ENCODE measurements at places on chromosomes 5 and 9. TPM values are rescaled to one million over a fixed set of nuclear protein-coding genes. Genes with fewer than 3 reads are reported as not detected.
A peak's percentile ranks its signal among the peaks of the same experiment; 100 is the strongest.

S1PR3 gene
- polyA plus RNA-seq, result 0.20 TPM

GADD45G gene
- polyA plus RNA-seq, result 1.6 TPM

IFNA21 gene
- polyA plus RNA-seq, result not detected

ZMAT2 gene
- 83.7 TPM for polyA plus RNA-seq

DNA sequence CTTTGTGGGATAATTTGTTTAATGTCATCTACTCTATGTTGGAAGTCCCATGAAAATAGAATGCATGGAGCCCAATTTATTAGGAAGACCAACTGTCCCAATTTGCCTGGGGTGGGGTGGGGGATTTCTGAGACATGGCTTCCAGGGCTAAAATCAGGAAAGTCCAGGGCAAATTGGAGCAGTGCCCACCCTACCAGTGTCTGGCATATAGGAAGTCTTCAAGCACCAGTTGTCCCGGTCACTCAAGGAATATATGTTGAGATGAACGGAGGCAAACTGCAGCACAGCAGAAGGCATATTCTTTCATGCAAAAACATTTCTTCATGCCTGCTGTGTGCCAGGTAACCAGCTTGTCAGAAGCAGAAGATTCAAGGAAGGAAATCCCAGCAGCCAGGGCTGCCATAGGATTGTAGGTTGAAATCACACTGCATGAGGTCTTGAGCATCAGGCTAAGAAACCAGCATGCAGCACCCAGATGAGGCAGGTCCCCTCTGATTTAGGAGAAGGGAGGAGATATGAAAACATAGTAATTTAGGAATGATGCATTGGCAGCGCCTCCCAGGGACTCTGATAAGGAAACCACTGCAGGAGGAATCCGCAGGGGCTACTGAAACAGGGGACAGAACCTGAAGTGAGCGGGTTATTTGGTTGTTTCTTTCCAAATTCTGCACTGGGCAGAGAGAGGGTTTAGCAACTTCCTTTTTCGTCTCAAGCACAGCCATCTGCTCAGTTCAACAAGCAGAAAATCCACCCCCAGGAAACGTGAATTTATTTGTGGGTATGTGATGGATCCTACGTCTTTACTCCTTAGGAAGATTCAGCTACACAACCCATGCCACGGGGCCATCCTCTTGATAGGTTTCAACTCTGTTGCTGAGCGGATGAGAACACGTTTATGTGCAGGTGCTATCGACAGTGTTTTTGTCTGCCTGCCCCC lies 112.6 kb upstream of the CPEB4 start:
- no peaks in the 10 kb centered on the region for H3K36me3 ChIP-seq
- no peaks in the 10 kb centered on the region for H3K4me1 ChIP-seq
- H3K4me3 ChIP-seq, result no peak overlapping the region
- no peak for DNase-seq

- no peak for DNase-seq
- no peak within 1 kb of the TSS for H3K27ac ChIP-seq
- peaks cover 4% of the 10 kb centered on the region for H3K4me1 ChIP-seq
- H3K36me3 ChIP-seq, result peaks cover 5% of the 10 kb centered on the region
- peaks cover 9% of the 10 kb centered on the region for H3K27me3 ChIP-seq
Measured at GRCh38 chr5:75611311-75612225, at the start of gene ANKDD1B. Gene ANKDD1B (plus strand): TSS chr5:75611453. CDS start chr5:75611635, 182 bp downstream.

DNA sequence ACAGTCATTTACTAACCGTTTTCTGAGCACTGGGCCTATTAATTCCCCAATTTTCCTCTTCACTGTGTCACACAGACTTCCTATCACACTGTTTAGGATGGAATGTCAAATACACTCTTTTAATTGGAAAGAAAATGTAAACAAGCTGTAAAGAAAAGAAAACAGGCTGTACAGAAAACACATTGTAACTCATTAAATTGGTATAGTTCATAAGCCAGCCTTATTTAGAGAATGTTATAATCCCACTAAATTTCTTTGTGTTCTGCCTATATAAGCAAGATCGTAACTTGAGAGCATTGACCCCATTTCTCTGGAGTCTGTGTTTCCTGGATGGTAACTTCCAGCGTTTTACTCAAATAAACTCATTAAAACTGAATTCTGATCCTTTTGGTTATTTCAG lies 46.5 kb downstream of the TARS1 start:
- H3K27me3 ChIP-seq, result peaks cover 2% of the 10 kb centered on the region
- no peaks in the 10 kb centered on the region for H3K4me1 ChIP-seq
- no peaks in the 10 kb centered on the region for H3K36me3 ChIP-seq
- H3K27ac ChIP-seq, result no peak overlapping the region
- H3K4me3 ChIP-seq, result no peak overlapping the region

GRCh38 chr5:123460296-123460729 lies 37.1 kb upstream of the CEP120 start:
- peaks cover 3% of the 10 kb centered on the region for H3K27me3 ChIP-seq
- DNase-seq, result no peak
- H3K4me1 ChIP-seq, result no peaks in the 10 kb centered on the region
- no peak overlapping the region for H3K27ac ChIP-seq

DNA sequence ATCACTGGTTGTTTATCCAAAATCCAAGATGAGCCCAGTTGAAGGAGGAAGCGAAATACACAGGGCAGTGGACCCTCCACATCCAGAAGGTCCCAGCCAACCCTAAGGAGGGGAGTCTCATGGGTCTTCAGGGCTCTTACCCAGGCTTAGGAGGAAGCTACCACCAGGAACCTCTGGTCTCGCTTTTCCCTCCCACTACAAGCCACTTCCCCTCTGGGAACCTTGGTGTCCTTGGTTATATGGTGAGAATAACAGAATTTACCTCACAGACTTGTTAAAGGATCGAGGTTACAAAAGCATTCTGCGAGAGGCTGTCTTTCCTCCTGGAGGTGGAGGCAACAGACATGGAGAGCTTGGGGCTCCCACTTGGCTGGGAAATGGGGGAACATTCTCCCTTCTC lies 3.4 kb downstream of the HIGD2A start:
- no peak for DNase-seq
- no peak overlapping the region for H3K27ac ChIP-seq
- H3K4me3 ChIP-seq, result no peak overlapping the region
- H3K4me1 ChIP-seq, result peaks cover 28% of the 10 kb centered on the region

DNA sequence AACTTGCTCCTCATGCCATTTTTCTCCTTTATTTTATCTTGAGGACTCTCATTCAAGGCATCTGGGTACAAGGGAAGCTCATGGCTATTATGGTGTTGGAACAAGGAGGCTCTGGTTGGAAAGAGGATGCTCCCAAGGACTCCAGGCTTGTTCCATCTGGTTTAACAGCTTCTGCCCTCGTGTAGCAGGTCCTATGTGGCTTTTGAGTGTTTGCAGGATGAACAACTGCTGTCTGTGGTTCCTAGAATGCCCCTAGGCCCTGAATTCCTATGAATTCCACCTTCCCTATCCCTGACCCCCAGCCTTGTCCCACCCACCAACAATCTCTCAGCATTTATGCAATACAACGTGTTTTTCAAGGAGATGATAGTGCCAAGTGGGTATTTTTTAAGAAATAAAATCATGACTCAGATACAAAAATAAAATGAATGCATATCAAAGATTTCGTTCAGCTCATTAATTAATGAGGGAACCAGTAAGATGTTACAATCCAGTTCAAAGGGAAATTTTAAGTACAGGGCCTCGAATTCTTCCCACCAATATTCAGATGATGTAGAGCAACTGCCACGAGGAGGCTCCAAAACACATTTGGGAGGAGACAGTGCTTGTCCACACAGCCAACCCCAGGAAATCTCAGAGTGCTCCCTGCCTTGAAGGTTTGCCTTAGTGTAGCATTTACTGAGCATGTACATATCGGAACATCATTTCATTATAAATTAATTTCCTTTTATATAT lies 182.0 kb downstream of the MUSK start:
- no peak overlapping the region for H3K4me3 ChIP-seq
- no peak overlapping the region for H3K27ac ChIP-seq
- no peaks in the 10 kb centered on the region for H3K36me3 ChIP-seq
- no peak for DNase-seq

- no peaks in the 10 kb centered on the region for H3K36me3 ChIP-seq
- H3K4me3 ChIP-seq, result no peak overlapping the region
- H3K27me3 ChIP-seq, result peaks cover 4% of the 10 kb centered on the region
- H3K27ac ChIP-seq, result no peak overlapping the region
- H3K4me1 ChIP-seq, result no peaks in the 10 kb centered on the region
Measured at GRCh38 chr9:134995792-134996120, 78.0 kb upstream of the FCN1 start.

DNA sequence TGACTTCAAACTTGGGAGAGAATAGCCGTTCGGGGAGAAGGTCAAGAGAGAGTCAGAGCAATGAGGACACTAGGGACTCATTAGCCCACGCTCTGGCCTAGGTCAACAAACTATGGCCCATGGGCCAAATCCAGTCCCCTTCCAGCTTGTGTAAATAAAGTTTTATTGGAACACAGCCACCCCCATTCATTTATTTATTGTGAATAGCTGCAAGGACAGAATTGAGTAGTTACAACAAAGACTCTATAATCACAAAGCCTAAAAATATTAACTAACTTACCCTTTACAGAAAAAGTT lies 33.1 kb upstream of the TRIM32 start:
- H3K4me3 ChIP-seq, result no peak overlapping the region
- no peaks in the 10 kb centered on the region for H3K4me1 ChIP-seq
- H3K27ac ChIP-seq, result no peak overlapping the region
- H3K36me3 ChIP-seq, result peaks cover 3% of the 10 kb centered on the region
- no peaks in the 10 kb centered on the region for H3K27me3 ChIP-seq

- no peaks in the 10 kb centered on the region for H3K27me3 ChIP-seq
- peaks cover 31% of the 10 kb centered on the region for H3K4me1 ChIP-seq
- no peak for DNase-seq
- peak overlapping the region; percentile 59 for H3K27ac ChIP-seq
- peak overlapping the region; percentile 11 for H3K4me3 ChIP-seq
- peaks cover 9% of the 10 kb centered on the region for H3K36me3 ChIP-seq
Measured at GRCh38 chr5:83059341-83059740, 17.9 kb downstream of the TMEM167A start.

- H3K36me3 ChIP-seq, result peaks cover 13% of the 10 kb centered on the region
- H3K27ac ChIP-seq, result no peak overlapping the region
- no peak overlapping the region for H3K4me3 ChIP-seq
- H3K4me1 ChIP-seq, result no peaks in the 10 kb centered on the region
- DNase-seq, result no peak
Measured at GRCh38 chr9:125963932-125964331, 216.8 kb downstream of the PBX3 start.

DNA sequence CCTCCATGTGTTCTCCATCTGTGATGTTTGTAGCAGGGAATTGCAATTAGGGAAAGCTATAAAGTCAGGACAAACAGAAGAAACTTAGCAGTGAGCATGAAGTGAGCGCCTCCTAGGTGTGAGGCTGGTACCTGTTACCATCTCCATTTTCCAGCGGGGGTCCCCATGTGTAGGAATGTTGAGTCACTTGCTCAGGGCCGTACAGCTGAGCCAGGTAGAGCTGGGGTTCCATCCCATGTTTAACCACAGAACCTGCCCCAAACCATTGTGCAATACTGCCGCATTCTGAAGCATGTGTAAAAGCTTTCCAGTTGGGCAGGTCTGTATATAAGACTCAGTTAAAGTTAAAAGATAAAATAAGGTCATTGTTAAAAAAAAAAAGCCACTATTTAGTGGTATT lies 62.7 kb downstream of the NDFIP1 start:
- H3K36me3 ChIP-seq, result no peaks in the 10 kb centered on the region
- no peak for DNase-seq
- H3K4me3 ChIP-seq, result no peak overlapping the region
- H3K27me3 ChIP-seq, result no peaks in the 10 kb centered on the region
- H3K27ac ChIP-seq, result no peak overlapping the region
